ENCODE measurements at places on chromosomes 5 and 9.

- no peak for DNase-seq
Measured at GRCh38 chr5:168415971-168416370, 70.3 kb upstream of the RARS1 start.

DNA sequence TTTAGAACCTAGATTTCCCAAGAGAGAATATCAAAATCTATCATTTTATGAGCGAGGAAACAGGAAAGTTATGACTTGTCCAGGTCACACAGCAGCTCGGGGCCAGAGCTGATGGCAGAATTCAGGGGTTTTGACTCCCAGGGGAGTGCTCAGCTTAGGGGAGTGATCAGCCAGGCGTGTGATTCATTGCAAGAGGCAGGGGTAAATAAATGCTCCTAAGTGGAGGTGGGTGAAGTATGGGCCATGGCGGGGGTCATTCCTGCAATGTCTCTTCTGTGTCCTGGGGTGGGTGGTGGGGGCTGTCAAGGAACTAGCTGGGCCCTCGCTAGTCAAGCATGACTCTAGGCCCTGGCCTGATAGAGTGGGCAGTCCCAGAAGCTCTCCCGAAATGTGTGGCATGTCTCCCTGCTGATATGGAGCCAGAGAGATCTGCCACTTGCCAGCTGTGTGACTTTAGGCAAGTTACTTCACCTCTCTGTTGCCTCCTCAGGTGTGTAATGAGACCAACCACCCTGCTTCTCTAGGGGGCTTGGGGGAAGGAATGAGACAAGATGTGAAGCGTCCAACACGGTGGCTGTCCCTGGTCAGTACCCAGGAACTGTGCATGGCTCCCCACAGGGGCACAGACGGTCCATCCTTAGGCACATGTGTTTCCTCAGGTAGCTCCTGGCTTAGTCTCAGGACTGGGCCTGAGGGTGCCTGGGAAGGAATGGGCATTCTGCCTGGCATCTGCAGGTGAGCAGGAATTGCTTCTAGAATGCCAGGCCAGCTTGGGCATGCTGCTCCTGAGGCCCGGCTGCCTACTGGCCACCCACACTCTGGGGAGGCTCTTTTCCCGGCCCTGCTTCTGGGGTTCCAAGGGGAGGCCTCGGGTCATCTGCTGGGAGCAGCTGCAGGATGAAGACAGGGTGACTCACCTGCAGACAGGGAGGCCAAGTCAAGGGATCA lies 36.5 kb upstream of the SH3PXD2B start:
- DNase-seq: no peak

DNA sequence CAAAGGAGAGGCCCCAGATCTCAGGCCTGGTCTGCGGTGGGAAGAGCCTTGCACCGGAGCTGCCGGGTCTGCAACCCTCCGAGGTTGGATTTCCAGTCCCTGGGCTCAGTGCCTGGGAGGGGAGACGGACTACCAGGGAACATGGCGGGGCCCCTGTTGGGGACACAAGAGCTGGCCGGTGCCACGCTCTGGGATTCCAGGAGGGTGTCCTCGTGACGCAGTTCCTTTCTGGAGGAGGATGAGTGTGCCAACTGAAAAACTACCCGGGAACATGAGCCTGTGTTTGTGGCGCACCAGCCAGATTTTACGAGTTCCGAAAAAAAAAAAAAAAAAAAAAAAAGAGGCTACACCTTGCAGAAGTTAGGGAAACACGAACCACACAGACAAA lies 9.0 kb downstream of the NRARP start:
- no peak for DNase-seq

DNA sequence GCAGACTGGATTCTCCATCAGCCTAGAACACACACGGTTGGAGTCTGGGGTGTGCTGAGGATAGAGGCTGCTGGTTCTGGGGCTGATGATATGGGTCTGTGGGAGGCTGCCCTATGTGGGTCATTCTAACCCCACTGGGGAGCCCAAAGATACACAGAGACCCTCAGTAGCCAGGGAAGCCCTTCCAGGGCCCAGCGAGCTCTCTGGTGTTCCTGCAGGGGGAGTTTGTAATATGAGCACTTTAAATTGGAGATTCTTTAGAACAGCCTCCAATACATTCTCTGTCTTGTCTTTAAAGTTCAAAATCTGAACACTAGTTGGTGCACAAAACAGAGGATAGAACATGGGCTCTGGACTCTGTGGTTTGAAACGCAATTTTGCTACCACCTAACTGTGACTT lies 2.4 kb downstream of the ACTL7A start:
- no peak for DNase-seq

All from CD4-positive, alpha-beta T cell treated with Interleukin-1 beta for 1 hour (primary cell).